Gastroesophageal sphincter (tissue), 4 donors: ENCODE measurements at places on chromosomes 16 and 17. TPM values are rescaled to one million over a fixed set of nuclear protein-coding genes. Genes with fewer than 3 reads are reported as not detected.

DNA sequence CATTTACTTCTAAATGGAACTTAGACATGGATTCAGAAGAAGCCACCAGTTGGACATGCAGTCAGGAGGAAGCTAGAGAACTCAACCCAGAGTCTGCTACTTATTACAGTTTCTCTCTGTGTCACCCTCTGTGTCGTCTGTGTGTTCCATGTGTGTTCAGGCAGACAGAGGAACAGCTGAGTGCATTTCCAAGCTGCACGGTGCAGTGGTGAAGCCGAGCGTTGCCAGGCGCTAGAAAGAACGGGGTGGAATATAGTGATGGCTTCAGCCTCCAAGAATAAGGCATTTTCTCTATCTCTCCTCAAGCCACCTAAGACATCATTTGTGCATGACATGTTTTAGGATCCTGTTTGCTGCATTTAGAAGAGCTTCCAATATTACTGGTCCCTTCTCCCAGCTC, 101.1 kb upstream of the CCL2 start:
- no peak for ATAC-seq

GRCh38 chr16:56438038-56438437, 12.7 kb upstream of the AMFR start:
- no peak for ATAC-seq

GRCh38 chr16:74092336-74092735, 204.3 kb upstream of the PSMD7 start:
- ATAC-seq = no peak

- no peak for ATAC-seq
These were observed 29.5 kb downstream of the MPRIP start for GRCh38 chr17:17071531-17072360.

DNA sequence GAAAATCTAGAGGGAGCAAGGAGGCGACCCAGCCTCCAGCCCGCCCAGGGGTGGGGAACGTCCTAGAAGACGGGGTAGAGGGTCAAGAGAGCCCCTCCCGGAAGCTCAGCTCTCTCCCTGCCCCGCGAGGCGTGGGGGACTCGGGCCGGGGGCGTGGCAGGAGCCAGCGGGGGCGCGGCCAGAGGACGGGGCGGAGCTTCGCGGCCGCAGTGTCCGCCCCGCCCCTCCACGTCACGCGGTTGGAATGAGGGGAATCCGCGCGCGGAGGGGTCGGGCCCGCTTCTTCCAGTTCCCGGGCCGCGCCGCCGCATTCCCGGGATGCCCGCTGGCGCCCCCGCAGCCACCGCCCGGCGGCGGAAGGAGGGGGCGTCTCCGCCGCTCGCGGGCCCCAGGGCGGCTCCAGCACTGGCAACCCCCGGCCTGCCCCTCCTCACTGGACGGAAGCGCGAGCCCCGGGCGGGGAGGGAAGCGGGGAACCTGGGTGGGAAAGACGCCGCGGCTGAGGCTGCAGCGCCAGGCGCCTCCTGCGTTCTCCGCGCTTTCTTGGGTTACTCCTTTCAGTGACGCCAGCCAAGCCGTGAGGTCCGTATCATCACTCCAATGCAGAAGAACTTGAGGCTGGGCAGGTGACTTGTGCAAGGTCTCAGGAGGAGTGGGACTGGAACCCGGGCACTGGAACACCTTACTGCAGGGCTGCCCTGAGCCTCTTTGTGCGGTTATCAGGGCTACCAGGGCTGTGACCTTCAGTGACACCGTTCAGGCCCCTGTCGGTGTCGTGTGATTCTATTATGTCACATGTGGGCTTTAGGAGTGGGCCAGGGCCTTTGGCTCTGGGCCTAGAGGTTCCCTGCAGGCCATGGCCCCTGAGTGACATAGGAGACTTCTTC, 4.3 kb downstream of the MYO1C start:
- ATAC-seq = peak; percentile 65

DNA sequence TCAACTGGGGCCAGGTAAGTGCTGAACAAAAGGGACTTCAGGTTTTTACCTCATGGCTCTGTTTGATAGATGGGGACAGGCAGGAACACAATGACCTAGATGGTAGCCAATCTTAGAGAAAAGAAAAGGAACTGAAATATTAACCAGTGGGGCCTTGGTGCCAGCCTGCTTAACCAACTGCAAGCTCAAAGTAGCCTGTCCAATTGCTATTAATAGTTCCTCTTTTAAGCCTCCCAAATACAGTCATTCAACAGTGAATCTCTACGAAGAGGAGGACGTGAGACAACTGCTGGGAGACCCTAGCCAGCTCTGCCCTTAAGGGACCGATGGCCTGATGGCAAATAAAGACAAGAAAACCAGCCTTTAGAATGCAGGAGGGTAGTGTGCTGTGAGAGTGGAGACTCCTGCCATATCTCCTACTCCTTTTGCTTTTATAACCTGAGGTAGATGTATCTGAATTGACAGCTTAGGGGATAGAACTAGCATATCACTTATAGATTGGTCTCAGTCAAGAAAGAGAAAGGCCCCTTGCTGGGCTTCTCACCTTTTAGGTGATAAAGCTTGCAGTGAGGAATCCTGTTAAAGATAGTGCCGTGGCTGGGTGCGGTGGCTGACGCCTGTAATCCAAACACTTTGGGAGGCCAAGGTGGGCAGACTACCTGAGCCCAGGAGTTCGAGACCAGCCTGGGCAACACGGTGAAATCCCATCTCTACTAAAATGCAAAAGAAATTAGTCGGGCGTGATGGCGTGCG, 28.3 kb downstream of the ARSG start:
- ATAC-seq = no peak

DNA sequence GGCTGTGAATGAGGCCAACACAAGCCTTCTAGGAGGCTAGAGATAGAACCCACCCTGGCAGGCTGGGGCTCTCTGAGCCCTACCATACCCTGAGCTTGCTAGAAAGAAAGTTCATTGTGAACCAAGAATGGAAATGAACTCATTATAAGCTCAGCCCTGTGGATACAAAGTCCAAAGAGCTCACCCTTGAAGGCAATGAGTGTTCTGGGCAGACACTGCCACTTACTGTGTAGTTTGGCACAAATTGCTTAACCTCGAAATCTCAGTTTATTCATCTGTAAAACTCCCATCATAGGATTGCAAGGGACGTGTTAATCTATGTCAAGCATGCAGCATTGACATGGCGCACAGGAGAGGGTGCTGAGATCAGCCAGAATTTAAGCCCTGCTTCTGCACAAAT, 5.5 kb downstream of the KDM8 start:
- no peak for ATAC-seq

- no peak for ATAC-seq
These were observed 578 bp downstream of the RAC3 start for GRCh38 chr17:82031885-82032627.

DNA sequence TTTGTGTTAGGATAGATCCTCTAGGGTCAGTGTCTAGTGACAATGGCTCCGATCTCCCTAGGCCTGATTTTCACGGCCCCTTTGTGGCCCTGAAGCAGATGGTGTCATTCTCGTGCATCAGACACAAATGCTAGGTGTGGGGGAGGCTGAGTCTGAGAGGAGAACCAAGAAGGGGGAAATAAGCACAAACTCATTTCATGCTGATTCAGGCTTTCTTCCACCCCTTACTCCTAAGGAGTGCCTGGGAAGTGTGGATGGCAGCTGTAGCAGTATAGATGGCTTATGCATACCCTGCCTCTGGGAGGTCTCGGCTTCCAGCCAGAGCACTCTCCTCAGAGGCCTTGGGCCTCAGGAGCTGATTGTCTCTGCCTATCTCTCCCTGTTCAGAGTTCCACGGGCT, 1.8 kb upstream of the WNK4 start:
- no peak for ATAC-seq

DNA sequence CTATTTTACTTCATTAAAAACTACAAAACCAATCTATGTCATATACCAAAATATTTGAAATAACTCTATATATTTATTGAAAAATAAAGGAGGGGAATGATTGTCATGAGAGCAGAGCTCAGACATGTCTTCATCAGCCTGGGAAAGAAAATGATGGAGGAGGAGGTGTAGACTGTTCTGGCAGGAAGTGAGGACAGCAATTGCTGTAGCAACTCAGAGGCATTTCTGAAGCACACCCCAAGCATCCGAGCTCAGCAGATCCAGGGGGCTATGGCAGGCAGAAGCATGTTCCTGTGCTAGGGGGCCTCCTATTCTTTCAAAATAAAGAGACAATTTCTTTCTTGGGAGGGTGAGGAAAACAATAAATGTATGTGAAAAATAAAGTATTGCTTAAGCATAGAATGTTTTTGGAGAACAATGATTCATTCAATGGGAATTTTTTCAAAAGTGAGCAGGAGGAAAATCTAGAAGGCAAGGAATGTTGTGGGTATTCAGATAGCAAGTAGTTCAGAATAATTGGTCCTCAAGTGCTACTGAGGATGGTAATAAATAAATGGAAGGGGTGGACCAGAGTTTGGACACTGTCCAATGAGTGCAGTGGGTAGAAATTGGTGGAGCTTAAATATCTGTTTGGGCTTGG, 383.4 kb downstream of the CDH11 start:
- no peak for ATAC-seq

- no peak for ATAC-seq
These were observed 15.8 kb upstream of the ITGAM start for GRCh38 chr16:31243734-31244670.

DNA sequence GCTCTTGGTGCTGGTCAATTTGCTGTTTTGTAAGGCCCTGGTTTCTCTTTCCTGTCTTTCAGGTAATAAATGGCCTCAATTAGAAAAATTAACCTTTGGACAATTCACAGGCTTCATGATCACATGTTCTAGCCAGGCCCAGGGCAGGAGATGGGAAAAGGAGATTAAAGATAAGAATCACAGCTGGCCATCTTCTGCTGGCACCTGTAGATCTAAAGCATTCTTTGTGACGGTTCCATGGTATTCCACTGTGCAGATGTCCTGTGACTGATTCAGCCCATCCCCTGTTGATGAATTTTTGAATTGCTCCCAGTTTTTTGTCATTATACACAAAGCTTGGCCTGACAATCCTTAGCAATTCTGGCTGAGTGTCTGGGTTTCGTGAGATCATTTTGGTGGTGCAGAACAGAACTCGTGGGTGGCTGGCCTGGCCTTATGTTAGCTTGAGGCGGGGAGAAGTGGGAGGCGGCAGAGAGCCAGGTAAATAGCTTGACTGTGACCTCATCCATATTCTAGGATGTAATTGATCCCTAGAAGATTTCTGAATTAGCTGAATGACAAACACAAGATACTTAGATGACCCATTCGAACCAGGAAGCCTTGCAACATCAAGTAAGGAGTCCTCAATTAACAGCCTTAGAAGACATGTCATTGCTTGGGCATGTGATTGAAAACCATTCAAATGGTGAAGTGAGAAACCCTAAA, 14.1 kb downstream of the TMC5 start:
- no peak for ATAC-seq

DNA sequence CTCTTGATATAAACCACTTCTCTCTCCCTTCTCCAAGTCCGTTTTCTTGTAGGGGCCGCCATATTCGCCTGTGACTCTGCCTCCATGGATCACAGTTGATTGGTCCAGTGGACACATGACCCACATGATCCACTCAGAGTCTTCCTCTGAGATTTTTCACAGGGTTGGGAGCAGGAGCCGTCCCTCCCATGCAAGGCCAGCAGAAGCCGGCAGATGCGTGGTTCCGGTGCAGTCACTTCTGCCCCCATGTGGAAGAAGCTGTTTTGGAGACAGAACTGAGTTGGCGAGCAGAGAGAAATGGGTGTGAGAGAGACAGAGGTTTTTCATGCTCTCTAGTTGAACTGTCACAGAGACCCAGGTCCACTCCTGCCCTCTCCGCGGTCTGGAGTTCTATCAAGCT, 83.3 kb downstream of the C16orf95 start:
- ATAC-seq = no peak

- no peak for ATAC-seq
These were observed 2.8 kb downstream of the USP22 start for GRCh38 chr17:21039839-21040575.

Gene CRISPLD2
- 176 TPM for total RNA-seq

Gene GRIN2A
- total RNA-seq = 0.25 TPM

Gene PLCG2
- 11.4 TPM for total RNA-seq

Gene GPR142
- total RNA-seq = 1.1 TPM

Gene TNFRSF17
- total RNA-seq = not detected

Gene ERN2
- not detected for total RNA-seq

Gene SLC5A11
- total RNA-seq = 0.12 TPM

Gene ABCC6
- total RNA-seq = 1.0 TPM

Gene CPHXL2
- not detected for total RNA-seq
